Activated naive CD4-positive, alpha-beta T cell (primary cell): ENCODE measurements at places on chromosomes 11 and 22.
A peak's percentile ranks its signal among the peaks of the same experiment; 100 is the strongest.

- DNase-seq = no peak
Measured at GRCh38 chr11:63951779-63952536, 13.2 kb downstream of the NAA40 start.

- no peak for DNase-seq
Measured at GRCh38 chr11:128262463-128263345, 324.7 kb downstream of the ETS1 start.

- DNase-seq = no peak
Measured at GRCh38 chr11:61077936-61078335, 24.4 kb upstream of the CD5 start.

GRCh38 chr11:18731949-18732821, 6.2 kb upstream of the IGSF22 start:
- DNase-seq = peak; percentile 10

GRCh38 chr11:121661880-121662486, 209.2 kb upstream of the SORL1-AS1 start:
- DNase-seq = no peak

GRCh38 chr22:36979016-36979910, 40.0 kb downstream of the TST start:
- no peak for DNase-seq

GRCh38 chr11:83175815-83176214, 17.7 kb upstream of the ANKRD42 start:
- no peak for DNase-seq

GRCh38 chr11:65439331-65440181, 17.0 kb downstream of the NEAT1 start:
- DNase-seq = no peak

GRCh38 chr11:110850846-110851245, 138.6 kb upstream of the ARHGAP20 start:
- no peak for DNase-seq

DNA sequence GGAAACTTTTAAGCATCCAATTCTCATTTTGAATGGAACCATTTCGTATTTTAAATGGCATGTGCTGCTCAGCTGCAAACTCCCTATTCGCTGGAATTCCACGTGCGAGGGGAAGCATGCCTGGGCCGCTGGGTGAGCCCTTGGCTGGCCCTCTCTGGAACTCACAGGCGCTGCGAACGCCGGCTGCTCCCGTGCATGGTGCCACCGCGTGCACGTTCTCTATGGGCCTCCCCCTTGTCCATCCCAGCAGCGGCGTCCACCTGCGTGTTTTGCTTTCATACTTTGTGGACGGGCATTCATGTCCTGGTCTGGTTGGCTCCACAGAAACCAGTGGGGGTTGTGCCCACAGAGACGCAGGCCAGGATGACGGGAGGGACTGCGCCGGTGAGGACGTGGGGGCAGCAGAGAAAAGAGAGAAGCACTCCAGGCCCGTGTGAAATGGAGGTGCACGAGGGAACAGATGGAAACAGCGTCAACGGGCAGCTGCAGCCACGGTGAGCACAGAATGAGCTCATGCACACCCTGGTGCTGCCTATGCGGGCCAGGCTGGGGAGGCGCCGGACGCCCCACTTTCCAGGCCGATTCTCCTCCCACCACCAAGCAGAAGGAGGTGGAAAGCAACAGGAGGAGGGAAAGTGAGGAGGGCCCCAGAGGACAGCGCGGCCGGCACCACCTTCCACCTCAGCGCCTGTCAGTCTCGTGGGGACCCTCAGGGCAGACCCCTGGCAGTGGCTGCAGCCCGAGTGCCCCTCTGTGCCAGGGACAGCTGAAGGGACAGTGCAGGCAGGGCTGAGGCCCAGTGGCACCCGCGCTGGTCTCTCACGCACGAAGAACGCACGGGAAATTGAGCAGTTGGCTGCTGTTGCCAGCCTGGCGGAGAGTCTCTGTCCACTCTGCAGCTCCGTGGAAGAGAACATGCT, 29.1 kb downstream of the TOLLIP start:
- DNase-seq = no peak
